ENCODE measurements at places on chromosomes 1 and 21.

- no peak for DNase-seq
Measured at GRCh38 chr1:9558271-9558945, 19.1 kb downstream of the SLC25A33 start.

GRCh38 chr1:235317168-235317567, 10.8 kb downstream of the ARID4B start:
- DNase-seq = no peak

DNA sequence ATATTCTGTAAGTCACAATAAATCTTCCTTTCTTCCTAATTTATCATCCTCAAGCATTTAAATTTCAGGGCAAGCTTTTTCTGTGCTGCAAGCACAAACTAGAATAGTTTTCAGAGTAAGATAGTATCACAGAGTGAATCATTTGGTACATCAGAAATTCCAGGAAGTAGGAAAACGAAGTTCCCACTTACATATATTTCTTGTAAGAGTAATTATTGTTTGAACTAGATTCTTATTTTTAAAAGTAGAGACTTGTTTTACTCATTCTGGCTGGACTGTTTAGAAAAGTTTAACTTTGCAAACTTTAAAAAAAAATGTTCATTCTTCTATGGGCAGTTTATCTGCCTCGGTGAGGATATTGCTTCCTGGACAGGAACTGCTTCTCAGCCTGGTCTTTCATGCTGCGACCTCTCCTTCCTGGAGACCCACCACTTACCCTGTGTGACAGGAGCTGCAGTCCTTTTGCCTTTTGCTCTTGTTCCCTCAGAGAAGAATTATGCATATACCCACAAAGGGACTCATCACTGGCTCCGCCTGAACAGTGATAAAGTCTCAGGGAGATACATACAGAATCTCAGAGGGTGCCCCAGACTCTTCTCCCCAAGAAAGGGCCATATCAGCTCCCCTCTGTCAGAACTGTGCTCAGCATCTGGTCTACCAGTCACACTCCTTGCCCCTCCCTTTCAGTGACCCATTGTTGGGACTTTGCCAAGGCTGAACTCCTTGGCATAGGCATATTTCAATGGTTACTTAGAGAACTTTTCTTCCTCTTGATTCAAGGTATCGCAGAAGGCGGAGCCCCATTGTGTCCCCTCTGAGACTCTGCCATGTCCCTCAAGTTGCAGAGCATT, 102.7 kb upstream of the CD55 start:
- DNase-seq = peak; percentile 36

- peak; percentile 91 for DNase-seq
Measured at GRCh38 chr1:240242601-240243144, 151.0 kb downstream of the FMN2 start.

GRCh38 chr1:161198194-161198896, 509 bp downstream of the ADAMTS4 start:
- peak; percentile 88 for DNase-seq

- DNase-seq = no peak
Measured at GRCh38 chr1:226491093-226491850, 57.3 kb upstream of the STUM start.

DNA sequence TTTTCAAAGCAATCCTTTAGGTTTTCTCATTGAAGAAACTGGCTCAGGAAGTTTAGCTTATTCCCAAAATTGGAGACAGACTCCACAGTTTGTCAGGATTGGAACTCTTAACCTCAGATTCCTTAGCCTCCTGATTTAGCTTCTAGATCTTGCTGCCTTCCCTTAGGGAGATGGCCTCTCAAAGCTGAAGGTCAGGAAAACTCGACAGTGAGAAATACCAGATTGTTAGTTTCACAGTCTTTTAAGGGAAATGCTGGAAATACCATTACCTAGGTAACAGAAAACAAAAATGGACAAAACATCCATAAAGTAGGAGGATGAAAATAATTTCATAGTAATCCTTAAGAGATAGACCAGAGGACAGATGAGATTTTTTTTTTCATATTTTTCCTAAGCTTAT, 7.8 kb downstream of the RASAL2 start:
- no peak for DNase-seq

DNA sequence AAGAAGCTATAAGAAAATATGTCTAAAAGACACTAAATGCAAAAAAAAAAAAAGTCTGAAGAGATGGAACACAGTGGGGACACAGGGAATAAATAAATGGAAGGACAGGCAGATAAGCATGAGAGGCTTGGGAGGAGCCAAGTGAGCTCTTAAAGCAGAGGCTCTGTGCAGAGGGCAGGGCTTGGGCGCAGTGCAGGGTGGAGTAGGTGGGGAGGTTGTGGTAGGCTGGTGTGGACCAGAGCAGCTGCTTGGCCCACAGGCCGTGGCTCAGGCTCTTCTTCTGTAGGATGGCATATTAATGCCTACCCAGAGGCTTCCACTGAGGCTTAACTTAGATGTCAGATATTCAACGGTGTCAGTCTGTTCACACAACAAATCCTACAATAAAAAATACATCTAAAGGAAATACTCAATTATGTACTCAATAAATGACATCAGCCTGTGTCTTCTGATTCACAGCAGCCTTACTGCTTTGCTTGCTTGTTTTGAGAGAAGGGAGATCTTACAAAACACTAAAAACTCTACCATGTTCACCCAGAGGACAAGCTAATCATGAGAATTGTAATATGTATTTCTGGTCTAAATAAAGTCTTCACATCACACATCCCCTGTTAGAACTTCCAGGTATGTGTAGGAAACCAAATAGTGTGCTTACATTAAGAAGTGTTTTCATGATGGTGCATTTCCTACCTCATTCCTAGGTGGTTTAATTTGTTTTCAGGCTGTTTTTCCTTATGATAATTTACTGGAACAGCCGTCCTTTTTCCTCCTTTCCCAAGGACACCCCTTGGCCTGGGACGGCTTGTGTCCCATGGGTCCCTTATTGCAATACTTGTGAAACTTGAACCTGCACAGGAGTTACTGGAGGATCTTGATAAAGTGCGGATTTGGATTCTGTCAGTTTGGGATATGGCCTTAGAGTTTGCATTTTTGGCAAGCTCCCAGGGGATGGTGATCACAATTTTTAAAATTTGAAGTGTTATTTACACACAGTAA, 24.9 kb downstream of the DIP2A start:
- DNase-seq = no peak

GRCh38 chr1:12665511-12665910, 21.6 kb downstream of the AADACL4 start:
- no peak for DNase-seq

Measured in MG63 (cell line).